LoVo (cell line): ENCODE measurements at places on chromosomes 4 and X.

GRCh38 chrX:42127563-42127962, 204.2 kb upstream of the CASK start:
- DNase-seq: no peak

DNA sequence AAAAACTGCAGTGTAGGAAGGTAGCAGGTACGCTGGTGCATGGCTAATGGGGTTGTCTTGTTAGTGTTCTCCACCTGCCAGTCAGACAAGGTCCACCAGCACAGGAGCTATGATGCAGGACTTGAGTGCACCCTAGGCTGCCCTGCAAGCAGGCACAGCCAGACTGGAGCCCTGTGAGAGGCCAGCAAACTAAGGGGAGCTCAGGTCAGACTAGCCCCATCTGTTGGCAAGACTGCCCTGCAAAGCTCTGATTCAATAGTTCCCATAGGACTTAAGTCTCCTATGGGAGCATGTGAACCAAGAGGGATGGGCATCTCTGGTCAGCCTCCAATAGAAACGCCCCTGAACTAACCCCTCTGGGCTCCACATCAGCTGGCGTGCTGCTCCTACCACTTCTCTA, 1307.3 kb downstream of the C4orf33 start:
- DNase-seq: no peak

DNA sequence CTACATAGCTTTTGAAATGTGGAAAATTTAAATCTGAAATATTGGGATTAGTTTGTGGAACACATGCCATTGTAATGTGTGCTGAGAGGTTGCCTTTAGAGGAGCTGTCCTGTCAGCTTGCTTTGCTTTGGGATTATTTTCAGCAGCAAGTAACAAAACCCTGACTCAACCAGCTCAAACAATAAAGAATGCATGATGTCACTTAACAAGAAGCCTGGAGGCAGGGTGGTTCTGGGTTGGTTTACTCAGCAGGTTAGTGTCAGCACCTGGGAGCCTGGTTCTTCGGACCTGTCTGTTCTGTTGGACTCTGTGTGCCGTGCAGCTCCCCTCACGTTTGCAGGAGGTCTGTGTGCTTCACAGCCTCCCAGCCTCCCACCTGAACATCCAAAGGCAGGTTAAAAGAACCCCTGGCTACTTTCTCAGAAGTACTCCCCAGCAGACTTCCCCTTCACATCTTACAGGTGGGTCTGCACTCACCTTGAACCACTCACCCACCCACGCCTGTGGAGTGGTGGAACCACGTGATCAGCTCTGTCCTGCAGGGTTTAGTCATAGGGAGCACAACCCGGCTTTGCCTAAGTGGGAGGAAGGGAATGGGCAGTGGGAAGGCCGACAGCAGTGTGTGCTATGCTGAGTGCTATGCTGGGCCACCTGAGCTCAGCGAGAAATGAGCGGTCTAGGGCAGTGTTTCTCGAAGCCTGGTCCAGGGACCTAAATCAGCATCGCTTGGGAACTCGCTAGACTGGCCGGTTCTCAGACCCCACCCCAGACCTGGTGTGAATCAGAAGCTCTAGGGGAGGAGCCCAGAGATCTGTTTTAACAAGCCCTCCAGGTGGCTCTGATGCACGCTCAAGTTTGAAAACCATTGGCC, 20.4 kb downstream of the TMEM131L start:
- peak; percentile 34 for DNase-seq

GRCh38 chrX:39196192-39197102, 395.2 kb downstream of the MID1IP1 start:
- no peak for DNase-seq

DNA sequence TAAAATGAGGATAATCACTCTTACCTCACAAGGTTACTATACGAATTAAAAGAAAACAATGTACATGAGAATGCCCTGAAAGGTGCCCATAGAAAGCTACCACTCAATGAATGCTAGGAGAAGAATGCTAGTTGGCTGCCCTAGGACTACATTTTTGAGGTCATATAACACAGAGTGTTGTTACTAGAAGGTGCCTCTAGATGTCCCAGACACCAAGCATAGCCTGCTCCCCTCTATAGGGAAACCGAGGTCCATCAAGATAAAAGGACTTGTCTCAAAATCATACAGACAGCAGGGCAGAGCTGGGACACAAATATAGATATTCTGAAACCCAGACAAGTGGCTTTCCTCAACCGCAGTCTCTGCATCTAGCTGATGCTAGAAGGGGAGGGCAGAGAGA, 147.0 kb upstream of the ARHGEF9 start:
- DNase-seq: no peak

GRCh38 chr4:24279911-24280375, 304.4 kb downstream of the DHX15 start:
- DNase-seq: no peak

GRCh38 chr4:114163051-114163450, 183.6 kb upstream of the ARSJ start:
- no peak for DNase-seq

DNA sequence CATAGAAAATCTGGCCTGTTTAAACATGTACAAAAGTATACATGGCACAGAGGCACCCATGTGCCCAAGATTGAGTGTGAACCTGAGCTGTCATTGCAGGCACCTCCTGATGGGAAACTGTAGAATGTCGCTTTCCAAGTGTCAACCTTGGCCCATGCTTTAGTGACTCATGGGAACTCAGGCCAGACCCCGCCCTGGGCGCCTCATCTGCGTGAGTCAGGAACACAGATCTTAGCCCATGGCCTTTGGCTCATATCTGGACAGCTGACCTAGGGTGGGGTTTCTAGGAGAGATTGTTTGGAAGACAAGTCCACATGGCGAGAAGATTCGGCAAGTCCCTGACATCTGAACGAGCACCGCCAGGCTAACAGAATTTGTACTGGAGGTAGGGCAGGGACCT, 50.0 kb downstream of the CYTL1 start:
- DNase-seq: peak; percentile 63

DNA sequence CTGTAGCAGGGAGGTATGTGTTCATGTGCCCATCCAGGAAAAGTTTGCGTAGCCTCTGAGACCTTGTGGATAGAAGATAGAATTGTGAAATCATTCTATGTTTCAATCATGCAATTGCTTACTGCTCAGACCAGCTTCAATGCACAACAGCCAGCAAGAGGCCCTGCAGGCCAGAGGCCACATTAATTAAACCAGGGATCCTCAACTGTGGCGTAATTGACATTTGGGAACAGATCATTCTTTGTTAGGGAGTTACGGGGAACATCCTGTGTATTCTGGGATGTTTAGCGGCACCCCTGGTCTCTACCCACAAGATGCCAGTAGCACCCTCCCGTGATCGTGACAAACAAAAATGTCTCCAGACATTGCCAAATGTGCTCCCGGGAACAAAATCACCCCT, 86.5 kb upstream of the PRPS2 start:
- DNase-seq: no peak

- DNase-seq: no peak
Observed at GRCh38 chr4:141028024-141028529, 105.2 kb downstream of the RNF150 start.

DNA sequence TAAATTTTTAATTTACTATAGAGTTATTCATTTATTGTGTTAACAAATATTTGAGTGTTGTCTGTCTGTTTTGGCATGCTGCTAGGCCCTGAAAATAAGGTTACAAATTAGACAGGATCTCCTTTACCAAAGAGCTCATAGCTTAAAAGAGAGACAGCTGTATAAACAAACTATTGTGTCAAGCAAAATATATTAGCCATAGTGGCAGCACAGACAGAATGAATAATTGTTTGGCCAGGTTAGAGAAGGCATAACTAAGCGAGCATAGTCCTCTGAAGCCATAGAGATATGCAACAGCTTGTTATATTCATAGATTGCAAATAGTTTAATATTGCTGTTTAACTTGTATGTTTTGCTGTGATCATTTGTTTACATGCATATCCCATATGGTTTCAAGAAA, 66.7 kb upstream of the NDUFC1 start:
- no peak for DNase-seq

DNA sequence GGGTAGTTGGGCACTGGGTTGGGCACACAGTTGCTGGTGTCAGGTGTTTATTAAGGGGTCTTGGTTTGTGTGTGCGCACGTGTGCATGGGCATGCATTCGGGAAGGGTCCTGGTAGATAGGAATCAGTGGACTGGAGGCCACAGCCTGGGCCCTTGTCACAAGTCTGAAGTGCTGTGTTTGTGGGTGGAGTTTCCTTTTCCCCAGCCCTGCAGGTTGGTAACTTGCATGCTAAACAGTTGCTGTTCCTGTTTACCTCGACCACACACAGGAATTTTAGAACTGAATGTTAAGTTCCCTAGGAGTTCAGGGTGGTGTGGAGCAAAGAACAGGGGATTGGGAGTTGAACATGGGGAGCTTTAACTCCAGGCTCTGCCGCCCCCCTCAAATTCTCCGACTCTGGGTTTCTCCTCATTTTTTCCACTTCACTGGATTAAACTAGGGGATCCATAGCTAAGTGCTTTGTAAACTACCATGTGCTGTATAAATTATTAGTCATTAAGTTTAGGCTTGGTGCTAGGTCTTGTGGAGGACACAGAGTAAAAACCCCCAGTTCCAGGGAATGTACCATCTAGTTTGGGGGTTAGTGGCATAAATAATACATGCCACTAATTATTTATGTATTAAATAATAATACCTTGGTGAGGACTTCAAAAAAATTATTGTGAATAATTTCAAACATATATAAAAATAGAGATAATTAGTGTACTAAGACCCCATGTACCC, 49.0 kb downstream of the STARD8 start:
- DNase-seq: no peak
